ENCODE measurements at places on chromosomes 11 and 22.

DNA sequence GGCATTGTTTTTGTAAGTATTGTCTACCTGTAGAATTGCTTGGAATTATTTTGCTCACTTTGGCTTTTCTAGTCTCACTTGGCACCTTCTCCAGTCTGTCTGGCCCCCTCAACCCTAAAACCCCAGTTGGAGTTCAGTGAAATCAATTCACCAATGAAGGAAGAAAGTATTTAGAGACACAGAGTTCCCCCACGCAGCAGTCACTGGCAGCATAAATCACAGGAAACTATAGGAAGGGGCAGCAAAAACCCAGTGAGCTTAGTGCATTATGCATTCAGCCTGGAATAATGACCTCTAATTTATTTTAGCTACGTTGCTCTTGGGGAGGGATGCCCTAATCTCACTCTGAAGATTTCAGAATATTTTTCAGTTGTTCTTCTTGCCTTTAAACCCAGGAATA lies 204.7 kb upstream of the BLID start:
- no peak for DNase-seq

DNA sequence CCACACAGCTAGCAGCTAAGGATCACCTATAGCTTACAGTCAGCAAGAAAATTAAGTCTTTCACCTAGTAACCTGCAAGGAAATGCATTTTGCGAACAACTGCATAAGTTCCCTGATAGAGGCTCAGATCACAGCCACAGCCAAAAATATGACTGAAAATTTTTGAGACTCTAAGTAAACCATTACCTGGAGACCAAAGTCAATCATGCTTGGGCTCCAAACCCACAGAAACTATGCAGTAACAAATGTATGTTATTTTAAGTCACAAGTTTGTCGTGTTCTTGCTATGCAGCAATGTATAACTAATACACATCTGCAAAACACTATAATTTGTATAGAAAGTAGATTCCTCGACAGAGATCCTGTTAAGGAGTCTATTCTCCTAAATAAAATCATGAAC lies 1025.7 kb upstream of the RAG2 start:
- DNase-seq = no peak

DNA sequence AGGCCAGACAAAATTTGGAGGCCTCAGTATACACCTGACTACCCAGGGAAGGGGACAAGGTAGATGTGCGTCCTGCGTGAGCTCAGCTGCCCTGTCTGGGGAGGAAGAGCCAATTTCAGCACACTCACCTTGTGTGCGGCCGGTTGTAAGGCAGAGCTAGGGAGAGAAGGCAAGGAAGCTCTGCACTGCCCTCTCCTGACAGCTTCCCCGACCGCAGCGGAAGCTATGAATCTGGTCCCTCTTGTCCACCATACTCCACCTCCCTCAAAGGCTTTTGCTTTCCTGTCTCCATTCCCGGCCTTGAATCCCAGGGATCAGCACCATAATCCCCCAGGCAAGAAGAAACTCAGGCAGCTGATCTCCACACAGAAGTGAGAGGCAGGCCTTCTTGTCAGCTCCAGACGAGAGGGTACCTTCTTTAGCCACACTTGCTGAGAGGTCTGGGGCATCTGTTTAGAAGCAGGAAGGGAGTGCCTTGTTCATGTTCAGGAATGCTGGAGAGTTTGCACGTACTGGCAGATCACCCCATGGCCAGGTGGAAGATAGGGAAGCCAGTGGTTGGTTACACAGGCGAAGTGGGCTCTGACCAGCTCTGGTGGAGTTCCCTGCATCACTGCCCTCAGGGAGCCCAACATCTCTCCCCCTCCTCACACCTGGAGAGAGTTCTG lies 62.5 kb downstream of the FEZ1 start:
- DNase-seq = peak; percentile 39

GRCh38 chr11:13663631-13664071 lies 4.8 kb upstream of the FAR1 start:
- peak; percentile 18 for DNase-seq

GRCh38 chr11:37942081-37942480 lies 1344.0 kb upstream of the RAG2 start:
- DNase-seq = no peak

- DNase-seq = no peak
These were observed 25.4 kb downstream of the COA4 start for GRCh38 chr11:73851046-73851764.

- no peak for DNase-seq
These were observed 7.7 kb downstream of the RHBDD3 start for GRCh38 chr22:29260031-29260560.

- no peak for DNase-seq
These were observed 235.5 kb downstream of the GRIK4 start for GRCh38 chr11:120746836-120747609.

DNA sequence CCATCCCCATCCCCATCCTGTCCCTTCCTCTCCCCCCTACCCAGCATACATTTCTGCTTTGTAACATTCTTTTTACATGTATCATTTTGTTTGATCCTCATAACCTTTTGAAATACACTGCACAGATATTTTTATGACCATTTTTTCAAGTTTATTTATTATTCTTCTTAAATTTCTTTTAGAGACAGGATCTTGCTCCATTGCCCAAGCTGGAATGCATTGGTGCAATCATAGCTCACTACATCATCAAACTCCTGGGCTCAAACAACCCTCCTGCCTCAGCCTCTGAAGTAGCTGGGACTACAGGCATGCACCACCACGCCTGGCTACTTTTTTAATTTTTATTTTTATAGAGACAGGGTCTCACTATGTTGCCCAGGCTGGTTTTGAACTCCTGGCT lies 99.4 kb upstream of the AKIP1 start:
- DNase-seq = no peak

- DNase-seq = no peak
These were observed 38.1 kb upstream of the WNT11 start for GRCh38 chr11:76244316-76244851.

GRCh38 chr22:40819599-40820140 lies 524 bp upstream of the SLC25A17 start:
- peak; percentile 24 for DNase-seq

DNA sequence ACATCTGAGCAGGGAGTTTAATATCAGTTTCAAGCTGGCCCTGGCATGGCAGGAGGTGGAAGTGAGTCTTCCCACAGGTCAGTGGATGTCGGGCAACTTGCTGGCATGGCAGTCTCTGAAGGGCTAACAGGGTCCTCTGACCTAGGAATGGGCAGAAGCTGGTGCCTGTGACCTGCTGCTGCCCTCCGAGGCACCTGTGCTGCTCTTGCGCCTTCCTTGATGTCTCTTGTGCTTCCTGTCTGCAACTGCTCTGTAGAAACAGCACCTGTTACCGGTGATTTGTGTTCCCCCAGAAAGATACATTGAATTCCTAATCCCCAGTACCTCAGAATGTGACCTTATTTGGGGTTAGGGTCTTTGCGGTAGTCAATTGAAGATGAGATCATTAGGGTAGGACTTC lies 110.3 kb downstream of the RPS6KA4 start:
- no peak for DNase-seq

DNA sequence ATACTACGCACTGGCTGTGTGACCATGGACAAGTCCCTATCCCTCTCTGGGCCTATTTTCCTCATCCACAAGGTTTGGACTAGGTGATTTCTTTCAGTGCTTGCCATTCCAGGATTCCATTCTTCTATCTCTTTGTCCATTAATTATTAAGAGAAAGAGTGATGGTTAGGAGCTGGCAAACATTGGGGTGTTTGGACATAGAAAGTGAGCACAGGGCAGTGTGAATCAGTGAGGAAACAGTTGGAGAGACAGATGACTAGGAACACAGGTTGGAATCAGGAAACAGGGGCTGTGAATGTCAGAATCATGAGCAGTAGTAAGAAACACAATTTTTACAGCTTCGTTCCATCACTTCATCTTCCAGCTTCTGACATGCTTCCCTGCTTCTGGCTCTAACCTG lies 211.8 kb downstream of the INSC start:
- DNase-seq = no peak

GRCh38 chr11:118524757-118525470 lies 2.4 kb upstream of the TTC36 start:
- DNase-seq = no peak

DNA sequence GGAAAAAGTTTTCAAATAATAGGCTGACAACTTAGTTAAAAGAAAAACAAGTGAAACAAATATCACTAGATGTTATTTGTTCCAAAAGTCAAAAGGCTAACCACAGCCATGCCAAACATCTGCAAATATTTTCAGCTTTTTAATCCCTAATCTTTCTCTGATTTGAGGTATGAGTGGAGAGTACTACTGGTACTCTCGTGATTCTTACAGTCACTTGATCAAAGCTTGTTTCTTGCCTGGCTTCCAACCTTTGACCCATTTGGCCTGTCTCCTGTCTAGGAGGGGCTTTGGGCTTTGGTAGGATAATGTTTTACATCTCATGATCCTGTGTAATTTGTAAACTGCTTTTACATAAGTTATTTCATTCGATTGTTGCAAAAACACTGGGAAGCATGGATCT lies 301.8 kb upstream of the SORL1-AS1 start:
- DNase-seq = no peak

DNA sequence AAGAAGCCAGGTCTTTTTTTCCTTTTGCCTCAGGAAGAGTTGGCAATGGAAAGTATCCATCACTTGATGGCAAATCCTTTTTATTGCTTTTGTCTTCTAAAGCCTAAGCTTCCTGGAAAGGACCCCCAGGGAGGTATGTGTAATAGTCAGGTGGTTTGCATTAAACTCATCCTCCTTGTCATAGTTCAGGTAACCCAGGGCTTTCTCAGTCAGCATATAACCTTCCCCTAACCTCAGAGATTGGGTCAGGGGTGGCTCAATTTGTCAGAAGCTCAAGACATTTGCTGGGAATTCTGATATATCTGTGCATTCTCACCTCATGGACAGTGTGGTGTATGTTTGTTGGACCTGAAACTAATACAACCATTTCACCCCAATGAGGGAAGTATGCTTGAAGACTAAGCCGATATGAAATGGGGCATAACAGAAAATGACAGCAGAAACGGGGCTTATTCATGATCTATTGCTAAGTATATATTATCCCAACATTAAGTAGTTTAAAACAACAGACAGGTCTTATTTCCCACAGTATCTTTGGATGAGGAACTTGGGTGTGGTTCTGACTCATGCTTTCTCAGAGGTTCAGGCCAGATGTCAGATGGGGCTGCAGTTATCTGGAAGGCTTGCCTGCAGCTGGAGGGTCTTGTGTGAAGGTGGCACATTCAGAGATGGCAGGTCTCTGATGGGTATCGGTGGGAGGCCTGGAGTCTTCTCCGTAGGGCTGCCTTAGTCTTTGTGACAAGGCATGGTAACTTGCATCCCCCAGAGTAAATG lies 135.8 kb upstream of the SPON1 start:
- no peak for DNase-seq

DNA sequence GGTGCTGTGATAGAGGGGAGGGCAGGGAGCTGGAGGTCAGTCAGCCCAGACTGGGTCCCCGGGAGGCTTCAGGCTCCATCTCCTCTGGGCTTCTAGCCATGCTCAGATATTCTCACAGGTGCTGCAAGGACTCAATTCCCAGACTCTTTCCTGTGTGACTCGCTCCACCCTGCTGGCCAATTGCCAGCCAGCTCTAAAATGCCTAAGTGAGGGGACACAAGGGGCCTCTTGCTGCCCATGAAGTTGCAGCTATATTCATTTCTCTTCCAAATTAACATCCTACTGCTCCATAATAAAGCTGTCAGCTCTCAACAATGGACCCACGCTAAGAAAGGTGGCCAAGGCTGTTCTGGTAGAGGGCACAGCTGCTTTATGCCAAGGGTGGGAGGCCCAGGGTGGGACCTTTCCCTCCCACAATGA lies 101.5 kb downstream of the PLEKHA7 start:
- no peak for DNase-seq

GRCh38 chr11:119672597-119672996 lies 56.4 kb downstream of the NECTIN1 start:
- no peak for DNase-seq

DNA sequence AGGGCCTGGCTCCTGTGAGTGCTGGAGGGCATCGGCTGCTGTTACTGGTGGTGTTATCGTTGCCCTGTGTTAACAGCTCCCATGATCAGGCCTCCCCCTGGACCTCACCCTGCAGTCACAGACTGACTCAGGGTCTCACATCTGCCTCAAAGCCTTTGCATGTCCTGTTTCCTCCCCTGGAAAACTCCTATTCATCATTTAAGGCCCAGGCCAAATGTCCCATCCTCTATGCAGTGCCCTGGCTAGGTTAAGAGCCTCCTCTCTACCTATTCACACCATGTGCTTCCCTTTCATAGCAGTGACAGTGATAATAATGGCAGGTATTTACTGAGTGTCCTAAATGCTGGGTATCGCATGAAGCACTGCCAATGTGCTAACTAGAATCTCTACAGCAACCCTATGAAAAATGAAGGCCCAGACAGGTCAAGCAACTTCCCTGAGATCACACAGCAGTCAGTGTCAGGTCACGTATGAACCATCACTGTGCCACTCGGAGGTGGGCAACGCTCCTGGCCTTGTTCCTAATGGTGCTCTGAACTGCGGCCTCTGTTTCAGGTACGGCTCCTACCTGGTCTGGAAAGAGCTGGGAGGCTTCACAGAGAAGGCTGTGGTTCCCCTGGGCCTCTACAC lies 9.3 kb downstream of the TSPO start:
- no peak for DNase-seq

- no peak for DNase-seq
These were observed 278.2 kb downstream of the DLG2 start for GRCh38 chr11:85348945-85349344.

GRCh38 chr22:31616315-31616980 lies 45.6 kb downstream of the PISD start:
- peak; percentile 91 for DNase-seq

DNA sequence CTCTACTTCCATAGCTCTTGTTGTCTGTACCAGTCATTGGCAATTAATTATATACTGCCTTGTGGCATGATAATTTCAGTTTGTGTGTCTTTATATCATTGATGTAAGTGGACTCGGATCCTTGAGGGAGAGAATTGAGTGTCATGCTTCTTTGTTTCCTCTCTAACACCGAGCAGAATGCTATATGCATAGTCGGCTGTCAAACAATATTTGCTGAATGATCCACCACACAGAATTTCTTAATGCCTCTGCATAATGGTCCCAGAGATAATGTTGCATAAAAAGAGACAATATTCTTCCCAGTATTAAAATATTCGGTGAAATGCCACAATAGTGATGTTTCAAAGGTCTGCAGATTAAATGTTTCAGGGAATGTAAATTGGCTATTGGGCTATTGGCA lies 664.8 kb downstream of the NTM start:
- peak; percentile 11 for DNase-seq

- DNase-seq = peak; percentile 41
These were observed 86.8 kb downstream of the NECTIN1 start for GRCh38 chr11:119641983-119642745.

All from suppressor macrophage treated with lipopolysaccharide for 1 hour (primary cell).